ENCODE measurements at places on chromosomes 13 and 19.

- no peak for DNase-seq
Measured at GRCh38 chr19:31538879-31539278, 189.6 kb upstream of the TSHZ3 start.

GRCh38 chr13:54356209-54356608 is 1327.6 kb downstream of the OLFM4 start:
- no peak for DNase-seq

DNA sequence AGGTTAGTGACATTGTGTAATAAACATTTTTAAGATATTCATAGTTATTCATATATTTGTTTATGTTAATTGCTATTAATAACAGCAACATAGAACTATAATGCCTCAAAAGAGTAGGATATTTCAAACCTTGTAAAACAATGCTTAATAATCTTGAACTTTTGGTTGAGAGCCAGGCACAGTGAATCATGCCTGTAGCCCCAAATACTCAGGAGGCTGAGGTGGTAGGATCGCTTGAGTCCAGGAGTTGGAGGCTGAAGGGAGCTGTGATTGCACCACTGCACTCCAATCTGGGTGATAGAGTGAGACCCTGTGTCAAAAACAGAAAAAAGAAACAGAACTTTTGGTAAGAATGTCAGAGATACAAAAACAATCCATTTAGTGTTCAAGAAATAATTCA is 213.9 kb upstream of the SLITRK1 start:
- no peak for DNase-seq

DNA sequence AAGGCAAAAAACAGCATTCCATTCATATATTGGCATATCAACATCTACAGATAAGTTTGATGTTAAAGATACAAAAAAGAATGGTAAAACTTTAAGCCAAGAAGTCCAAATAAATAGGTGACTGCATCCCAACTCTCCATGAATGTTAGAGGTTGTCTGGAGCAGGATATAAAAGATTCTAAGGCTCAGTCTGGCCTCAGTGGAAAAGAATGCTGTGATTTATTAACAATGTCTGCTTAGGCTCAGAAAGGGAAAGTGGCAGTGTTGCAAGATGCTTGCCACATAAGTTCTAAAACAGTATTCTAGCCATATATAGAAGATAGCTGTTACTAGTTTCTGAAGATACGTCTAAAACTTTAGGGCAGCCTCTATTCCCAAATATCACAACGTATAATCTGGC is 179.8 kb upstream of the NBEA start:
- no peak for DNase-seq

DNA sequence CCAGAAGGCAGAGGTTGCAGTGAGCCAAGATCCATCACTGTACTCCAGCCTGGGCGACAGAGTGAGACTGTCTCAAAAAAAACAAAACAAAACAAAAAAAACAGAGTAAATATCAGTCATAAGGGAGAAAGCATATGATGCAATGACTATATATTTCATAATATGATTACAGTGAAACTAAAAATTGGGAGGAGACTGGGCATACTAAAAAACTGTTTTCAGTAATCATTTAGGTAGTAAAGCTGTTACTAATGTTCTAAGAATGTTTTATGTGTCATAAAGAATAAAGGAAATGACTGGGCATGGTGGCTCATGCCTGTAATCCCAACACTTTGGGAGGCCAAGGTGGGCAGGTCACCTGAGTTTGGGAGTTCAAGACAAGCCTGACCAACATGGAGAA is 15.9 kb downstream of the ZNF573 start:
- DNase-seq, result no peak

GRCh38 chr19:31444931-31445330 is 95.7 kb upstream of the TSHZ3 start:
- DNase-seq, result no peak

DNA sequence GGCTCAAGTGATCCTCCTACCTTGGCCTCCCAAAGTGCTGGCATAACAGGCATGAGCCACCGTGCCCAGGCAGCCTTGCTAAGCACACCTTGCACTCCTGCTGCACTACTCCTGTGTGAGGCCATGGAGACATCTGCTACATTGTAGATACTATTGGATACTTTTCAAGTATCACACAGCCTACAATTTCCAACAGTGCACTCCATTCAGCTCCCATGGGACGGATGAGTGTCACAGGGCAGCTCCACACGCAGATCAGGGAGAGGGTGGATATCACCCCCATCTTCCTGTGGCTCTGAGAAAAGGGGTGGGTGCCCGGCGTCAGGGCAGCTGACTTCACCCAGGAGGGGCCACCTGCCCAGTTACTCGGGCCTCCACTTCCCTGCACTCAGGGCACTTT is 39.1 kb upstream of the CCNE1 start:
- no peak for DNase-seq

GRCh38 chr13:111202156-111202621 is 87.1 kb downstream of the ARHGEF7 start:
- DNase-seq, result no peak

DNA sequence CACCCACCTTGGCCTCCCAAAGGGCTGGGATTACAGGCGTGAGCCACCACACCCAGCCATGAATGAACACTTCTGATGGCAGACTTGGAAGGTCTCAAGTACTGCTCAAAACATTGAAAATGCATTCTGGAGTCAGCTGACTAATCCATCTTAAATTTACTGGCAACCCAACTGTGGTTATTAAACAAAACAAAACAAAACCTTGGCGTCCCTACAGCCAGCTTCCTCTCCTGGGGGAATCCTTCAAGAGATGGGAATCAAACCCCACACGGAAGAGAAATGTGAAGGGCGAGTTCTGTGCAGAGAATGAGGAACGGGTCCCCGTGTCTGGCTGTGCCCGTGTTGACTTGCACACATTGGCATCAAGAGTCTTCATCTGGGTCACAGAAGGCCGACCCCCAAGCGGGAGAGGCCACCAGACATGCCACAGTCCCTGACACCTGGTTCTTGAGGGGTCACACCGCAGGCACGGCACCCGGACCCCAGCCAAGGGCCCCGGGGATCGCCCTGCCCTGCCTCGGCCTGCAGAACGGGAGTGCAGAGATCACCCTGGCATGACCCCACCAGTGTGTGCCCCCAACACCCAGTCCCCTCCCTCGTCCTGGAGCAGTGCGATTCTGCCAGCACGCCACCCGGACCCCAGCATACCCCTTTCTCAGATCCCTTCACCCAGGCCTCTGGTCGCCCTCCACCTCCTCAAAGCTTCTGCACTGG is 3.2 kb downstream of the MAP2K2 start:
- no peak for DNase-seq

DNA sequence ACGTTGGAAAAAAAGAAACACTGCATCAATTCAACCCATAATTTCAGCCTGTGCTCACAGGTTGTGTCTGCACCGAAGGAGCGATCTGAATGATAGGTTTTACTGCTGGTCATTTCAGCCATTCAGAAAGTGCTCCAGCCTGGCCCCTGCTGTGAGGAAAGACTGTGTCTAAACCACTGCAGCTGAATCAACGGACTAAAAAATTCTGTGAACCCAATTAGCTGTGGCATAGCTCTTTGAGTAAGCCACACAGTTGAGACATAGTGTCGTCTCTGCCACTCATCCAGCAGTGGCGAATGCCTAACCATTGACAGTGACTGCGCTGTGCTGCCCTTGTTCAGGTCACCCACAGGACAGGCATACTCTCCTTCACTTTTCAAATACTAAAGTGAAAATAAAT is 179.8 kb downstream of the COG6 start:
- DNase-seq, result no peak

- no peak for DNase-seq
Measured at GRCh38 chr19:18023622-18024251, 15.8 kb downstream of the ARRDC2 start.

GRCh38 chr19:53865918-53866864 is 1.5 kb upstream of the MYADM start:
- DNase-seq, result no peak

DNA sequence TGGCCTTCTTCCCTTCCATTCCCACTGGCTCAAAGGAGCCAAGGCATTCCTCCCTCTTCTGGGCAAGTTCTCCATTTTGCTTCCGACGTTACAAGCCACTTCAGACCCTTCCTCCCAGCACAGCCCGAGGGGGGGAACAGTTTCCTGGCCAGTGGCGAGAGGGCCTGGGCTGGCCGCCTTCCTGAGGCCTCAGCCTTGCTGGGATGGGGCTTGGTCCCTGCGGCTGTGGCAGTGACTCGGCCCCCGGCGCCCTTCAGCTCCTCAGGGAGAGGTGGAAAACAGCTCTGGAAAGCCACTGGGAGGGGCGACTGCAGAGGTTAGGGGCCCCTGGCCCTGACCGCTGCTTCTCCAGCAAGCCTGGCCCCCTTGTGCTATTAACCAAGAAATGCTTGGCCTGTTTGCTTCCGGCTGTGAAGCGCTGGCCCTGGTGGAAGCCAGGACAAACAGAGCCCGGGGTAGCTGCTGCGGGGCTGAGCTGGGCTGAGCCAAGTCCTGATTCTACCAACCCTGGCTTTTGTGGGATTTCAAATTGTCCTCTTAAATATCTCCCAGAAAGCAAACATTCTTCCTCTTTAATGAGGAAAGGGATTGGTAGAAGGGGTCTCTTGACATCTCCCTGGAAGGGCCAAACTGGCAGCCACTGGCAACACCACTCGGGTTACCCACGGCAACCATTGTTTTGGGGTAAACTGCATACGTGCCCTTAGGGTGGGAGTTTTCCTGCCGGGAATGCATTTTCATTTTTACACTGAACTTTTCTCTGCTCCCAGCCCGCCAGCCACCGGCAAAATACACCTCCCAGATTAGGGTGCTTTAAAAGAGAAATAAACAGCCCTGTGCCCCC is 38.7 kb downstream of the C13orf46 start:
- DNase-seq, result no peak

Data from NK-92 treated with Interleukin-12 subunit alpha and Interleukin-12 subunit beta, amount 100 ng/mL, for 24 hours (cell line).